ENCODE measurements at places on chromosomes 1 and 21.

- peak; percentile 82 for DNase-seq
Measured at GRCh38 chr1:116514708-116515525, 55.9 kb downstream of the CD58 start.

DNA sequence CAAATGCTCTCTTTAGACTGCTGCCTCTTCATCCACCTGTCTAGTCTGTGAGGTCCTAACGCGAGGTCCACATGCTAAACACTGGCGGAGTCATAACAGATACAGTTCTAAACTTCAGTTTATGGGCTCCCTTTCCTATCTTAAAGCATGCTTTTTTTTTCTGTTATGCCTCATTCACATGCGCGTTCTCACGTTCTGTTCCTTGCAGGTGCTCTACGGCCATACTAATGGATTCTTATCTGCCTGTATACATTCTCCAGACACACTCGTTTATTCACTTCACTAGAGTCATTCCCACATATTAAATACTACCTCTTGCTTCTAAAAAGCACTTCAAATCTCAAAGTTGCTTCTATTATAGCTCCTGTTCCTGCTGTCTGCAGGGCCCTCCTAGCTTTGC, 38.7 kb downstream of the PHC2 start:
- DNase-seq, result no peak

DNA sequence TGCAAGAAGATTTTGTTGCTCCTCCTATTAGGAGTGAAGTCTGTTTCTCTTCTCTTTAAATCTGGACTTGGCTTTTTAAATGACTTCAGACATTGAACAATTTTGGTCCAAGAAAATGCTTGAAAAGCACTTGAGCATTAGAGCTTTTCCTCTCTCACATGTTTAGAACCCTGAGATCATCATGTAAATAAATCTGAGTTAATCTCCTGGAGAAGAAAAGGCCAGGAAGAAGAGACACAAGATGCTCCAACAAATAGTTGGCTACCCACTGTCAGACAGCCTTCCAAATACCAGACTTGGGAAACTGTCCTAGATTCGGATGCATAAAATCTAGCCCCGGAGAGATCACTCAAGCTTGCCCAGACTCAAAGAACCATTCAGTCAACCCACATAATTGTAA, 1353.1 kb upstream of the ADGRL4 start:
- no peak for DNase-seq

GRCh38 chr1:195656780-195657179, 951.5 kb downstream of the KCNT2 start:
- DNase-seq, result no peak

- DNase-seq, result no peak
Measured at GRCh38 chr1:7572654-7573152, 198.4 kb upstream of the VAMP3 start.

GRCh38 chr1:219039017-219039681, 134.5 kb upstream of the LYPLAL1 start:
- DNase-seq, result no peak

DNA sequence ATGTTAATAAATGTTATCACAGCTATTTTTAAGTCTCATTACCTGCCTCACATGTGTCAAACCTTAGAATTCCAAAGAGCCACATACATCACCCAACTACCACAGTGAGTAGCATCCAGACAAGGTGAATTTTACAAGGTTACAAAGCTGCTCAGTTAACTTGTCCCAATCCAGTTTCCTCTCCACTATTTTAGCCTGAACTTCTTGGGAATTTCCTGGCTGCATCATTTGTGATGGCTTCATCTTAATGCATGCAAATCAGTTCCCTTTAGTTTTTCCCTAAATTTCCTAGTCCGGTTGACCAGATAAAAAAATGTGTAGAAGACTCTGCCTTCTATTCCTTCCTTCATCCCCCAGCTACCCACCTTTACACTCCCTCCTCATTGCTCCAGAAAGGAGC, 597 bp upstream of the TRAF3IP3 start:
- no peak for DNase-seq

- peak; percentile 47 for DNase-seq
Measured at GRCh38 chr21:33230545-33231324, 997 bp downstream of the IFNAR2 start.

DNA sequence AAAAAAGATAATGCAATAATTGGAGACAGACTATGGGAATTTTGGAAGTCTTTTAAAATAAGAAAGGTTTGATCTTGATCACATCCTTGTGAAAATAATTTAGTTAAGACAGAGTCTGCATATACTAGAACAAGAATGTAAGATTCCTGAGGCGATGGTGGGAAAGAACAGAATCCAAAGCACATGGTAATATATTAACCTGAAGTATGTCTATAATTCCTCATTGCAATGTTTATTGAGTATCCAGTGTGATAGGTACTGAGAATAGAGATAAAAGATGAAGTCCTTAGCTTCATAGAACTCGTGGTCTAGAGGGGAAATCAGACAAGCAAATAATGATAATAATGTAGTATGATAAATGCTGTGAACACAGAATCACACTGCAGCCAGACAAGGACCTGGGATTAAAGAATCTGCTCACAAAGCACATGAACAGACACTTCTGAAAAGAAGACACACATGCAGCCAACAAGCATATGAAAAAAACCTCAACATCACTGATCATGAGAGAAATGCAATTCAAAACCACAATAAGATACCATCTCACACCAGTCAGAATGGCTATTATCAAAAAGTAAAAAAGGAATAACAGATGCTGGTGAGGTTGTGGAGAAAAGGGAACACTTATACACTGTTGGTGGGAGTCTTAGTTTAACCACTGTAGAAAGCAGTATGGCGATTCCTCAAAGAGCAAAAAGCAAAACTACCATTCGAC, 6.9 kb upstream of the ANGPTL3 start:
- DNase-seq, result no peak

DNA sequence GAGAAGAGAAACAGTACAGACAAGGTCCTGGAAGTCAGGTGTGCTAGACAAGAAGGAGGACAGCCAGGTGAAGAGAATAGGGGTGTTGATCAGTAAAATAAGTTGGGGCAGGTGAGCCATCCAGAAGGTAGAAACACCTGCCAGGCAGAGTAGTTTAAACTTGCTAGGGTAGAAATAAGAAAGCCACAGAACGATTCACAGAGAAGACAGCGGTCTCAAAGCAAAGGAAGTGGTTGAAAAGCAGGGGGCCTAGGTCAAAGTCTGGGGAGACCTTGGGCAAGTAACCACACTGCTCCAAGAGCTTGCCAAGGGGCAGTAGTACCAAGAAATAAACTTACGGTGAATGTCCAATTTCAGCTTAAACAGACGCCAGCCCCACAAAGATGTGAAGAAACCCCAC, 116.6 kb upstream of the PROX1 start:
- no peak for DNase-seq

GRCh38 chr1:107339775-107340174, 198.9 kb downstream of the NTNG1 start:
- DNase-seq, result no peak

DNA sequence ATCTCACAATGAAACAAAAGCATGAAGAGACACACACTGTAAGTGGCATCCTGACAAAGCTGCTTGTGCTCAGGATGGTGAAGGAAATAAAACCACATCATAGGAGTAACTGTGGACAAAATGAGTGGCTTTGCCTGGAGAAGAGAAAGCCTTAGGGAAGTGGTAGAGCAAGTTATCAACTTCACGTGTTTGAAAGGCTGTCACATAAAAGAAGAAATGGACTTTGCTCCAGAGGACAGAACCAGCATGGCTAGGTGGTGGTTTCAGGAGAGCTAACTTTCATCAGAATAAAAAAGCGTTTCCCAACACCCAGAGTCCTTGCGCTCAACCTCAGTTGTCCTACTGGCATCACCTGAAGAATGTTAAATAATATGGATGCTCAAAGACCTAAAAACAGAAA, 139.9 kb downstream of the SETD4 start:
- DNase-seq, result no peak

- DNase-seq, result no peak
Measured at GRCh38 chr1:228794173-228794572, 58.9 kb downstream of the RHOU start.

- DNase-seq, result peak; percentile 21
Measured at GRCh38 chr21:38487901-38488639, 10.2 kb downstream of the ERG start.

- DNase-seq, result no peak
Measured at GRCh38 chr1:221435504-221435904, 306.4 kb downstream of the DUSP10 start.

DNA sequence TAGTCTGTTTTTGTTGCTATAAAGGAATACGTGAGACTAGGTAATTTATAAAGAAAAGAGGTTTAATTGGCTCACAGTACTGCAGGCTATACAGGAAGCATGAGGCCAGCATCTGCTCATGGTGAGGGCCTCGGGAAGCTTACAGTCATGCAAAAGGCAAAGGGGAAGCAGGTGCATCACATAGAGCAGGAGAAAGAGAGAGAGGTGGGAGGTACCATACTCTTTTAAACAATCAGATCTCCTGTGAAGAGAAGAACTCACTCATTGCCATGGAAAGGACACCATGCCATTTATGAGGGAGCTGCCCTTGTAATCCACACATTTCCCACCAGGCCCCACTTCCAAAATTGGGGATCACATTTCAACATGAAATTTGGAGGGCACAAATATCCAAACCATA, 12.7 kb downstream of the PPP1R12B start:
- DNase-seq, result no peak

GRCh38 chr1:2259668-2260402, 31.7 kb downstream of the SKI start:
- no peak for DNase-seq

DNA sequence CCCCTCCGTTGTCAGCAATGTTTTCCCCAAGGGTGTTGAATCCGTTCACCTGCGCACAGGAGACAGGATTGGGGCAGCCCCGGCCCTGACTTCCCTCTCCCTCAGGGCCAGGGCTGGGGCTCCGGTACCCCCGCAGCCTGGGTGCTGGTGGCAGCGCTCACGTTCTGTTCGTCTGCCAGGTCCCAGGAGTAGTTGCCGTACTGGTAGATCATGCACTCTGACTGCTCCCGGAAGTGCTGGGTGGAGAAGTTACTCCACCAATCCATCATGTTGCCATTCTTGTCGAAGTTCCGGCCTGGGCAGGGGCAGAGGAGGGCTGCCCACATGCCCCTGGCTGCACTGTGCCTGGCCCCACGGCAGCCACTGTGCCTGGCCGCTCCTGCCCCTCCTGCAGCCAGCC, 6.1 kb downstream of the PRXL2B start:
- no peak for DNase-seq

DNA sequence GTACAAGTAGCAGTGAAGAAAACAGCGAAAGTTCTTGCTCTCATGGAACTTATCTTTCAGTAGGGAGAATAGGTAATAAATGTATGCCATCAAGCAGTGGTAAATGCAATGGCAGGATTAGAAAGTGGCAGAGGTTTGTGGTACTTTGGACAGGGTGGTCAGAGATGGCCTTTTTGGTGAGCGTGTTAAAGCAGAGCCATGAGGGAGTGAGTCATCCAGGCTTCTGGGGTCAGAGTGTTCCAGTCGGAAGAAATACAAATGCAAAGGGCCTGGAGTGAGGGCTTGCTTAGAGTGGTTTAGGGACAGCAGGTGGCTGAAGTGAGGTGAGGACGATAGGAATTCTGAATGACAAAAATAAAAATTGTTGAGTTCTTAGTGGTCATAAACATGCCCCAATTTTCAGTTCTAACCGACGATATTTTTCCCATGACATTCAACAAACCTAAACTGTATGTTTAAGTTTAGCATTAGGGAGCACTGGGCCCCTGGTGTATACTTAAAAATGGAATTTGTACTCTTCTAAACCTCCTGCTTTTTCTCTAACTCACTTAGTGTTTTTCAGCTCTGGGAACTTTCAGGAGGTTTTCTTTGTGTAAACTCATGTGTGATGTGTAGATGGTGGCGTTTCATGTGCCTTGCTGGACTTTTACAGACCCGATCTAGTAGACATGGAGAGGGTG, 78.2 kb downstream of the MACF1 start:
- no peak for DNase-seq

DNA sequence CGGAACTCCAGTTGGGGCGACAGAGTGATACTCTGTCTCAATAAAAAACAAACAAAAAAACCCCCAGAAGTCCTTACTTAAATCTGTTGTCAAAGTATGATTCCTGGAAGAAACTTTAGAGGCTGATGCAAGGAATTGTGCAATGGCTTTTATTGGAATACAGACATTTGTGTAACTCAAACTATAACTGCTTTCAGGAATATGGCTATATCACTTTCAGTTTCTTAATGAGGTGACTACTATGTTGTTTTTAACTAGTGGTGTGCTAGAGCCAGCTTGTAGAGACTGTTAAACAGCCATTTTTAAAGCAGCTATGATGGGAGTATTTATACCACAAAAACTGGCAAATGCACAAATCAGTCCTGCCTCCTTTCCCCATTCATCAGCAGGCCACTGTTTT, 22.7 kb upstream of the DNAJC28 start:
- DNase-seq, result no peak

- no peak for DNase-seq
Measured at GRCh38 chr21:16454399-16454798, 724.6 kb downstream of the USP25 start.

- no peak for DNase-seq
Measured at GRCh38 chr1:209249785-209250440, 333.6 kb upstream of the CAMK1G start.

DNA sequence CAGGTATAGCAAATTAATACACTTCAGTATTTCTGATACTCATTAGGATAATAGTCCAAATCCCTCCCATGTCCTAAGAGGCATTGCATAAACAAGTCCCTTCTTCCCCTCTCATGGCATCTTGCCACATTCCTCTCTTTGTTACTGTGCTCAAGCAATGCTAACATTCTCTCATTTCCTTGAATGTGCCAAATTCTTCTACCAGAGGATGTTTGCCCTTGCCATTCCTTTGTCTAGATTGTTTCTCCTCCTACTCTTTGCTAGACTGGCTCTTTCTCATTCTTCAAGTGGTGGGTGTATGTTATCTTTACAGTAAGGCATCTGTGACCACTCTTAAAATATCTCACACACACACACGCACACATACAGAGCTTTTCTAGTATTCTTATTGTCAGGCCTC, 621.0 kb upstream of the CXADR start:
- DNase-seq, result no peak

DNA sequence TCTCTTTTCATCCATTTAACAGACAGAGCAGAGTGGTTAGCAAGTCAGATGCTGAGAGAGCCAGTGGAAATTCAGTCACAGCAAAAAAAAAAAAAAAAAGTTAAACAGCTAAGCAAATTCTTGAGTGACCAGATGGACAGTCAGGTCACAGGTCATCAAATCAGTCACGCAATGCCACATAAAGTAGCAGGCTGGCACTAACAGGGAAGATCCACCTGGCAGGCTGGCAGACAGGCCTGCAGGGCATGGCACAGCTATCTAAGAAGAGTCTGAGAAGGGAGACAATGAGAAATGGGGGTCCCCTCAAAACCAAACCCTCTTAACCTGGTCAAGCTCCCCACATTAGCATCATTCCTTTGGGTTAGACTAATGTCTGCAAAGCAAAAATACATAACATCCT, 371.9 kb downstream of the TTLL7 start:
- no peak for DNase-seq

DNA sequence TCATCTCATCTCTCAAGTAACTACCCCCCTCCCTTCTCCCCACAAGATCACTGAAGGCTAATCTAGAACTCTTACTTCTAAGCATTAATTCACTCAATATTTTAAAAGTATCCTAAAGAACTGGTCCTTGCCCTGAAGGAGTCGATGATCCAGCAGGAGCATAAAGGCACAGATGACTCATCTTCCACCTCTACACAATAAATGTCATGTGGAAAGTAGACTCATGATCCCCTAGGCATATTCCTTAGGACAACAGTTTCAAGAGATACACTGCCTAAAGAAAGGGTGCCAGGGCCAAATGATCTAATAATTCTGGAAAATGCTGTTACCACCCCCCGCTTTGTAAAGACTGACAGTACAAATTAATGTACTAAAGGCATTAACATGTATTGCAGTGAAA, 85.8 kb upstream of the DIRAS3 start:
- DNase-seq, result no peak
